WTC11 (cell line): ENCODE measurements at places on chromosomes 2 and 18.

- no peak for DNase-seq
Observed at GRCh38 chr2:214896274-214896673, 86.8 kb upstream of the BARD1 start.

- no peak for DNase-seq
Observed at GRCh38 chr2:85899849-85900248, 11.1 kb upstream of the ST3GAL5 start.

DNA sequence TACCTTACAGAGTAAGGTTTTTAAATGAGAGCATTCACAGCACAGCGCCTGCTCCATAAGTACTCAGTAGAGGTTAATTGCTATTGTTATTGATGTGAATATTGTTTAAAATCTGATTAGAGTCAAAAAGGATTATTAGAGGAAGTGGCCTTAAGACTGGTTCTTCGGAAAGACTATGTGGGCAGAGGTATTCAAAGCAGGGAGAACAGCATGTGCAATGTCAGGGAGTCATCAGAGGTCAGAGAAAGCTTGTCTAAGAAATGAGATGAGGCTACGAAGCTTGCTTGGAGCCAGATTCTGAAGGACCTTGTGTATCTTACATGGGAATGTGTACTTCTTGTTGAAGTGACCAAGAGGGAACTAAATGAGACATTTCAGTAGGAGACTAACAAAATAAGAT lies 49.8 kb downstream of the PMS1 start:
- DNase-seq: no peak

DNA sequence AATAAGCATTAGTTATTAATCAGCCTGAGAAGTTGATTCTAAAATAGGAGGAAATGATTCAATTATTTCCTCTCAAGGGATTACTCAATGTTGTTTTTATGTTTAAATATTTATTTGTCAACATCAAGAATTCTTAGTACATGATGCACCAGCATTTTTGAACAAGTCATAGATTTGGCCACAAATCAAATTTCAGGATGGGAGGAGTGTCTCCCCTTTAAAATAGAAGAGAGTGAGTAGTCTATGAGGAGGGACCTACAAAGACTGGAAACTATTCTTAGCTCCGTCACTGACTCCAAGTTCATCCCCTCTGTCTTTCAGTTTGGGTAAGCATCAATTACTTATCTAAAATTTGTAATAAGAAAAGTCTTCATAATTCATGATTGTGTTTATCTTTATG lies 18.6 kb upstream of the IL18R1 start:
- DNase-seq: no peak

GRCh38 chr2:29305762-29306161 lies 190.5 kb downstream of the CLIP4 start:
- DNase-seq: no peak
